Mesenteric fat pad (tissue), 1 donor: ENCODE measurements at places on chromosomes 3 and 15. TPM values are rescaled to one million over a fixed set of nuclear protein-coding genes. Genes with fewer than 3 reads are reported as not detected.

WDR93 gene
- total RNA-seq, result 0.32 TPM

- no peak for DNase-seq
These were observed 16.0 kb downstream of the NEK10 start for GRCh38 chr3:27353221-27353620.

DNA sequence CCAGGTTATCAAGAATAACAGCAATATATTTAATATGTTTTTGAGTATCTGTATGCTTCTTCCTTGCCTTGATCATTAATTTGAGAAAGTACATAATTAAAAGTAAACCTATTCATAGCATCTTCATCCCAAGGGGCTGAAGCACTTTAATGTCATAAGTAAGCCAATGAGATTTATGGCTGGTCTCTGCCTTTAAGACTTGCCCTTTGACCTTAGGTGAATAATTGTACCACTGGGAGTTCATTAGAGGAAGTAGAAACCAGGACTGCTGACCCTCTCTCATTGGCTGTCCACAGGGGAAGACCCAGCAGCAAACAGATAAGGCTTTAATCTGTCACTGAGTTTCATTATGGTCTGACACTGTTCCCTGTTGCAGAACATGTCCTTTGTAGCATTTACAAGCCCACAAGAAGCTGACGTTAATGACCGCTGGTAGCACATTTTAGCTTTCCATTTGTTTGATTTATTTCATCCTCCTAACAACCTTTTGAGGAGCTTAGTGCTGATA is 16.3 kb upstream of the ERC2 start:
- no peak for DNase-seq

GRCh38 chr15:101394654-101395053 is 94.9 kb downstream of the PCSK6 start:
- no peak for DNase-seq

DNA sequence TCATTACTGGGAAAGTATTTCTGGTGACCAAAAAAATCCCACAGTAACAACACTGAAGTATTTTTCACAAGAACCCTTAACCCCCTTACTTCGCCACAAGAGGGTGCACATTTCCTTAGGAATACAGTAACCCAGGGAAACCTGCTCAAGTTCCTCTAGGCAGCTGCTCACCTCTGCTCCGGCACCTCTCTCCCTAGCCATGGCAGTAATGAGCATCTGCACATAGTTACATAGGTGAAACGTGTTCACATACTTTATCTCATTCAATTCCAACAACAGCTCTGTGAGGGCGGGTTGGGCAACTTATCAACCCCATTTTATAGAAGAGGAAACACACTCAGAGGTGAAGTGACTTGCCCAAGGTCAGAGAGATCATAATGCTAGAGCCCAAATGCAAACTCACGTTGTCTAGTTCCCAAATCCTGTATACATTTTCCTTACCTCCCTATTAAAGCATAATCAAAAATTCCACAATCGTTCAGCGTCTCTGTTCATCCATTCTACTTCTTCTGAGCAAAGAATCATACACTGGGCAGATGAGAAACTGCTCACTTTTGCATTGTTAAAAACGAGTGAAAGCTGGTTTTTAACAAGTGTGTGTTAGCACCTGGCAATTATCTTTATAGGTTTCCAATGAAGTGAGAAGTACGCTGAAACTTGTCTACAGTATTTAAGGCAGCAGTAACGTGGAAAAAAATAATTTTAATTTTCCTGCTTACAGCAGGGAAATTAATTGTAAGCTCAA is 90.7 kb downstream of the IGF2BP2 start:
- no peak for DNase-seq

DNA sequence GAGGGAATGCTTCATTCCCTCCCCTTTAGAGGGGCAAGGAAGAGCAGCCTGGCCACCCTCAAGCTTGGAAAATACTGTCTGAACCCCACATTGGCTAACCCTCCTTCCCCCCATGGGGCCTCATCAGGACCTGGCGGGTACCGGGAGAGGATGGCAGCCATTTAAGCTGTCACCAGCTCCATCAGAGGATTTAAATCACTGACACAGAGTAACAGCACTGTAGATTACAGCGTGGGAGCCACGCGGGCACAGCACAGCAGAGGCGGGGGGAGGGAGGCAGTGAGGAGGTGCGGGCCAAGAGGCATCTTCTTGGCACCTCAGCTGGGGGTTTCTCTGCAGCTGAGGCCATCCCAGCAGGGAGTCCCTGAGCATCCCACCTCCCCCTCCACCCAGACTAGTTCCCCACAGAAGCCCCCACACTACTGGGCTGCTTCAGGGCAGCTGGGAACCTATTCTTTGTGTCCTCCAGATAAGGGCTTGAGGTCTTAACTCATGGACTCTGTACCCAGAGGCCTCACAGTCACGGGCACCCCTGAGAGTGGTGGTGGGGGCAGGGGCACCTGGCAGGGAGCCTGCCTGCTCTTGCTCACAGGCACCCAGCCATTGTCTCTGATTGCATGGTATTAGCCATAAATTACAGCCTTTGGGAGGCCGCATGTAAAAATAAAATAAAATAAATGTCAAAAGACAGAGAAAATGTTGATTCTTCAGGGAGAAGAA is 21.9 kb upstream of the CACNA2D2 start:
- DNase-seq, result no peak

DNA sequence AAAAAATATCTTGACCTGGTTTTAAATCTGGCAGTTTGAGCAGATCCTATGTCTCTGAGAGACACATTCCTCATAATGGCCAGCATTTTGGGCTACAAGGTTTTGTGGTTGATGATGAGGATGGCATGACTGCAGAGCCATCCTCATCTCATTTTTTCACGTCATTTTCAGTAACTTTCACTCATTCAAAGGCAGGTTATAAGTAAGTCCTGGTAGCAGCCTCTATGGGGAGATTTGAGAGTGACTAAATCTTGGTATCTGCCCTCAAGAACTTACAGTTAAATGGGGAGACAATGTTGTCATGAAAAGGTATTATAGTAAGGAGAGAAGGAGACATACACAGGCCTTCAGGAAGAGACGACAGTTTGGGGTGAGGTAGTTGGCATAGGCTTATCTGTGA is 14.5 kb downstream of the TIGIT start:
- no peak for DNase-seq

- no peak for DNase-seq
These were observed 8.2 kb downstream of the CBLB start for GRCh38 chr3:105860641-105861040.

DNA sequence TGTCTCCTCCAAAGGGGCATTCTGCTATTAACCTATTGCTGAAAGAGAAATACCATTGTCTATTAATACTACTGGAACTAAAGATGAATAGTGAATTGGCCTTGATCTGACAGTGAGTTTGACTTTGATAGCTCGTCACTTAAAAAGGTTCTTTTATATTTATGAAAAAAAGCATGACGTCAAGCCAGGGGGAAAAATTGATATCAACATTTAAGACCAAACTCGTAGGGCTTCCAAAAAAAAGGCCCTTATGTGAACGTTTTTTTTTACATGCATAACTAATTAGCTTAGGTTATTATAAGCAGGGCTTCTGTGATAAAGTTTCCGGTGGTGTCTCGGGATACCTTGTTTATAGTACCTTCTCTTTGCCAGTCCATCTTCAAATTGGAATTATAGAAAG is 63.3 kb upstream of the SAMMSON start:
- no peak for DNase-seq

- no peak for DNase-seq
These were observed 3.2 kb upstream of the CHSY1 start for GRCh38 chr15:101255051-101255395.

GRCh38 chr3:9715764-9716437 is 12.3 kb downstream of the CPNE9 start:
- DNase-seq, result no peak

SLC28A1 gene
- total RNA-seq, result 0.19 TPM

SAMD7 gene
- total RNA-seq, result not detected

SYNPR gene
- not detected for total RNA-seq

- no peak for DNase-seq
These were observed 29.0 kb downstream of the ACSBG1 start for GRCh38 chr15:78205337-78205736.

DNA sequence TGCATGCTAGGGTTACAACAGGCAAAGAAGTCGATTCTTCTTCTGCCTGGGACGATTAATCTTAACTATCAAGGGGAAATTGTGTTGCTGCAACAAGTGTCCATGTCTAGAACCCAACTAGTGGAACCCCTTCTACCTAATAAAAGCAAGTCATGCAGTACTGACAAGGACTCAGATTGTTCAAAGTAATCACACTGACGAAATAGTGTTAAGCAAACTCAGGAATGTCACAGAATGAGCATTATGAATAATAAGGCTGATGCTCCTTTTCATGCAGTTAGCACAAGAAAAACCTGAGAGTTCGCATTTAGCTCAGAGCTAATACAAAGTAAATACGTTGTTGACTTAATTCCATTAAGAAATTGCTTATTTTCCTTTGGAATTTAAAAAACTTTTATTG is 47.5 kb upstream of the TRIM42 start:
- DNase-seq, result no peak

GRCh38 chr3:54714035-54714434 is 213.8 kb downstream of the LRTM1 start:
- DNase-seq, result no peak

- no peak for DNase-seq
These were observed 217.9 kb upstream of the MME start for GRCh38 chr3:154862265-154862664.

- no peak for DNase-seq
These were observed 49.5 kb upstream of the SLC9A9 start for GRCh38 chr3:143897576-143898295.

DNA sequence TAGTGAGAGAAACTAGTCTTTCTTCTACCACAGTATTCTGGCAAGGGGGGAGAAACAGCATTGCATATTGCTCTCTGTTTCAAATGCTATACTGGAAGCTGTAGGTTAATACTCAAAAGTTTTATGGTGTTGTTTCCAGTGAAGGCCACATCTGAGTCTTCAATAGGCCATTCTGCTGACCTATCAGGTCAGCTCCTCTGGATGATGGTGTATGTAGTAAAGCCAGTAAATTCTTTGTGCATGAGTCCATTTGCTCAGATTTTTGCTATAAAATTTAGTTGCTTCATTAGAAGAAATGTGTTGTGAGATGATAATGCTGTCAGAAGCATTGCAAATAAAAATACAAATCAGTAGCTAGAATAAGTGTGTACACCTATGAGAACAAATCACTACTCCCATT is 64.9 kb upstream of the RBMS3 start:
- DNase-seq, result no peak

DNA sequence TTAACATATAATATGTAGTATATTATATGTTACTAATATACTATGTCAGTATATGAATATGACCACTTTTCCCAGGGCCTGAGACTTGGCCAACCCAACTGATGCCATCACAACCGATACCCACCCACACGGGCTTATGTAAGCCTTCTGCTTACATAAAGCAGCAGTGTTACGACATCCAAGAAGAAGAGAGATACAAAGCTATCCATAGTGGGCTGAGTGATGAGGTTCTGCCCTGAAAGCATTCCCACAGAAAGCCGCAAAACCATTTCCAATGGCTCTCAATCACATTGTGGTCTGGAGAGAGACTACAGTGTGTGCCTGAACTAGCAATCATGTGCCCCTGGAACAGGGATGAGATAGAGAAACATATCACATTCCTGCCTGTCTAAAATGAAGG is 177.9 kb downstream of the PLOD2 start:
- DNase-seq, result no peak

EAF2 gene
- 7.2 TPM for total RNA-seq

- DNase-seq, result no peak
These were observed 12.0 kb upstream of the SEMA4B start for GRCh38 chr15:90188914-90189748.

DNA sequence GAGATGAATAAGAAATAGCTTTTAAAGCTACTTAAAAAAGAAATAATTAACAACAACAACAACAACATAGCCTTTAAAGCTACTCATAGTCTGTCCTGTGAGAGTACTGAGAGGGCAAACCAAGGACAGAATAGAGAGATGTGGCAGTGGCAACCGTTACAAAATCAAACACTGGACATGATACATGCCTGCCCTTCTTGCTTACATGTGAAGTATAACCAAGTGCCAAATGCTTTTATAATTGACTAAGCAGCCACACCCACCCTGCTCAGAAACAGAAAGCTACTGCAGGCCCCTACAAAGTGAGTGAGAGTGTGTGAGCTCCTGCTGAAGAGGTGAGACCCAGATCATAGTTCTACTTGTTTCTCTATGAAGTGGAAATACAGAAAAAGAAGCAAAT is 38.4 kb downstream of the NDUFB4 start:
- no peak for DNase-seq

EBLN2 gene
- total RNA-seq, result 5.0 TPM

GRCh38 chr15:45386420-45386819 is 8.1 kb upstream of the GATM start:
- DNase-seq, result no peak

MAGEL2 gene
- total RNA-seq, result 0.32 TPM

DNA sequence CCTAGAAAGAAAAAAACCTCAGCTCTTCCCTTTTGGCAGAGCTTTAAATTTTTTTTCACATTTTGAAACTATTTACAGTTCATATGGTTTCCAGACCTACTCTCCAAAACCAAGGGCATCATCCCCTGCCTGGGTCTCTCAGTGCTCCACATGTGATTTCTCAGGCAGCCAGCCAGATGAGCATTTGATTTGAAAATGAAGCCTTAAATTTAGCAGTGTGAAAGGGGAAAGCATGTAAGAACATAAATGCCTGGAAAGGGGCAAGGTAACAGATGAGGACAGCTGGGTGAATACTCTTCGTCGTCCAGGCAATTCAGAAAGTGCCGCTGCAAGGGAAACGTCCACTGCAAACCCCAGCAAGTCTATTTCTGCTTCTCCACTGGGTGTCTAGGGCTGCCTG is 94.8 kb downstream of the ATP8B4 start:
- DNase-seq, result no peak
